Effector CD4-positive, alpha-beta T cell (primary cell): ENCODE measurements at places on chromosomes 13 and 19.

DNA sequence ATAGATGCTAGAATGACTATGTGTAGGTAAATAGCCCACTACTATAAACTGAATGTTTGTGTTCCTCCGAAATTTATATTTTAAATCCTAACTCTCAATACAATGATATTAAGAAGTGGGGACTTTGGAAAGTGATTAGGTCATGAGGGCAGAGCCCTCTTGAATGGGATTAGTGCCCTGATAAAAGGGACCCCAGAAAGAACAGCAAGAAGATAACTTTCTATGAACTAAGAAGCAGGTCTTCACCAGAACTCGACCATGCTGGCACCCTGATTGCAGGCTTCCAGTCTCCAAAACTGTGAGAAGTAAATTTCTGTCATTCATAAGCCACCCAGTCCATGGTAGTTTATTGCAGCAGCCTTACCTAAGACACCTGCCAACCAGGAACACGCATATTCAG lies 33.9 kb downstream of the OXGR1 start:
- DNase-seq, result no peak

DNA sequence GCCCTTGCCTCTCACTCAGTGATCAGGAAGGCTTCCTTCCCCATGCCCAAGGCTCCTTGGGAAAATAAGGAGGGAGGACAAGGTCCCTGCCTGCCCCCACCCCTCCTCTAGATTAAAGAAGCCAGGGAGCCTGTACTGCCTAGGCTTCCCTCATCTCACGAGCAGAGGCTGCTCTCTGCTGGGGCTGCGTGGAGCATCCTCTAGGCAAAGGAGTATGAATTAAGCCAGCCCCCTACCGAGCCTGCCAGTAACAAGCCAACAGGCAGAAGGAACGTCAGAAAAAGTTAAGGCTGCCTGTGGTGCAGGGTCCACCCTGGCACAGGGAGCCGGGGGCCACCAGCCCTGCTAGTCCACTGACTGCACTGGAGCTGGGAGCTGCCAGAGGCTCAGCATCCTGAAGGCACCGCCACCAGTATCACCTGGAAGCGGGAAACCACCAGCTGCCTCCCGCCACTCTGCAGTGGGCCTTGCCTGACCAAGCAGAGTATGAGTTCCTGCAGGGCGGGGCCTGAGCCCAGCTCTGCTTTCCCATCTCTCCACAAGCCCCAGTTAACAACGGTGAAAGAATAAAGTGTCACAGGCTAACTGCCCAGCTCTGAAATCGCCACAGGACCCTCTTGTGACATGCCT lies 6.8 kb downstream of the NAPA start:
- no peak for DNase-seq

- DNase-seq, result no peak
These were observed 9.3 kb upstream of the CPAMD8 start for GRCh38 chr19:17035842-17036424.

DNA sequence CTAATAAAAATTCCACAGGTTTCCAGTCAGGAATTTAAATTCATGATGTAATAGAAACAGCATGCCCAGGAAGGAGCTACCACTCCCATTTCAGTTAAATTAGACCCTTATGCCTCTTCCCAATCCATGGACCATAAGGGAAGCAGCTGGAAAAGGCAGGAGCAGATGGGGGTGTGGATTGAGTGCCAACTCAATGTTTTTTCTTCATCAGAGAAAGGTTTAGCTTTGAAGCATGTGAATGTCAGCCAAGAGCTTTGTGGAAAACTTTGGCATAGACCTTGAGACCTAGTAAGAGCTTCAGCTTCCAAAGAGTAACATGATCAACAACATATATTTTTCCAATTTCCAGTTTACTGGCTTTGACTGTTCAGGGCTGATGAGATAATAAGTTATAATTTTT lies 2139.9 kb downstream of the PCDH9 start:
- DNase-seq, result no peak

DNA sequence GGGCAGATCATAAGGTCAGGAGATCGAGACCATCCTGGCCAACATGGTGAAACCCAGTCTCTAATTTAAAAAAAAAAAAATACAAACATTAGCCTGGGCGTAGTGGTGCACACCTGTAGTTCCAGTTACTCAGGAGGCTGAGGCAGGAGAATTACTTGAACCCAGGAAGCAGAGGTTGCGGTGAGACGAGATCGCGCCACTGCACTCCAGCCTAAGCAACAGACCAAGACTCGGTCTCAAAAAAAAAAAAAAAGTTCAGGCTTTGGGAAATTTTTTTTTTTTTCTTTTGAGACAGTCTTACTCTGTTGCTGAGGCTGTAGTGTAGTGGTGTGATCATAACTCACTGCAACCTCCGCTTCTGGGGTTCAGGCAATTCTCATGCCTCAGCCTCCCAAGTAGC lies 14.7 kb downstream of the LSM14A start:
- no peak for DNase-seq

DNA sequence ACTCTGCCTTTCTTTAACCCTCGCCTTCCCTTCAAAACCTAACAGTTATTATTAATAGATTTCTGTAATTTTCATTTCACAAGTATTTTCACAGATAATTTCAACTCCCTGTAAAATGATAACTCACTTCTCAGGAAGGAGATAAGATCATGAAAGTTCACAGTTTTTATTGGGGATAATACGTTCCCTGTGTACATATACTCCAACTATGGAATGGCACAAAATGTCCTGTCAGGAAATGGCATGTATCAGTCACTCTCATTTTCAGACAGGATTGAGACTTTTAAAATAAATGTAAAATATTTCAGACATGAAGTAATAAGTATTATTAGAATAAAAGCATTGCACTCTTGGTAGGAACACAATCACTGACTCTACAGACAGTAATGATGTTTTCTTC lies 932 bp upstream of the TRAPPC2B start:
- DNase-seq, result no peak

- no peak for DNase-seq
These were observed 42.6 kb downstream of the CYP4F22 start for GRCh38 chr19:15550929-15551292.

DNA sequence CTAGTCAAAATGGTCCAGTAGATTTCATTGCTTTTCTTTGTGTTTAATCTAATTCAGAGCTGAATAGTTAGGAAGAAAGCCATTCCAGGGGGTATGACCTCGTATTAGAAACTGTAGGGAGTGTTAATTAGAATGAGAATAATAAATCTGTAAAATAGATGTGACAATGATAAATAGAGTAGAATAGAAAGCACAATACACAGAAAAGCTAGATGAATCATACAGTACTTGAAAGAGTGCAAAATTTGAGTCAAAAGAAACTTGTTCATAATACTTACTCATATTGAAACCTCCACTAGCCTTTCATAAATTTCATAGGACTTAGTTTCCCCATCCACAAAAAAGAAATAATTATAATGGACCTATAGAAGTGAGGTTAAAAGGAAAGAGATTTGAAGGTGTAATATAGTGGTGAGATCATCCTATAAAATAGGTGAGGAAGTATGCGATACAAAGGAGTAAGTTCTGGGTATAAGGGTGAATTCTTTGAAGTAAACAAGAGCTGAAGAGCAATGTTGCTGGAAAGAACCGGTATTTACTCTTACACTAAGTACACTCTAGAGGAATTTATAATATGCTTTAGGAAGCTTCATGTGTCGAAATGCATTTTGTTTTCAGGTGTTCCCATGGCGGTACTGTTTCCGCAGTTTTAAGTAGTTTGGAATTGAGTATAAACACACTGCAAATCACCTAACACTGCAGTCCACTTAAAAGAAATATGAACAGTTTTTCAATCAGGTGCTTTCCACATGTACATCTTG lies 21.9 kb downstream of the PCDH17 start:
- no peak for DNase-seq

DNA sequence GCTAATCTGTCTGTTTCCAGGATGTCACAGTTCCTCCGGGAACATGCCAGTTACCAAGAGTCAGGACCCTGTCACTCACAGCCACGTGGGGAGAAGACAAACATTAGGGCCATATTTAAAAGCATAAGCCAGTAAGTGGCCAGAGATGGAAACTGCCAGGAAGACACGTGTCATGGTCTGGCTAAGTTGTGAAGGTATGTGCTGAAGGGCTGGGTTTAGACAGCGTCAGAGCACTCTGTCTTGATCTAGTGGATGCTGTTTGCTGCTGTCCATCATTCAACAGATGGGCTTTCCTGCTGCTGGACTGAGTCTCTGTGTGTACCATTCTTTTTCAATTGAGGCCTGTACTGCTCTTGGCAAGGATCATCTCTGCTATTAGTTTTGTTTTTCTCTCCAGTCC lies 128.6 kb downstream of the HS6ST3 start:
- DNase-seq, result no peak

DNA sequence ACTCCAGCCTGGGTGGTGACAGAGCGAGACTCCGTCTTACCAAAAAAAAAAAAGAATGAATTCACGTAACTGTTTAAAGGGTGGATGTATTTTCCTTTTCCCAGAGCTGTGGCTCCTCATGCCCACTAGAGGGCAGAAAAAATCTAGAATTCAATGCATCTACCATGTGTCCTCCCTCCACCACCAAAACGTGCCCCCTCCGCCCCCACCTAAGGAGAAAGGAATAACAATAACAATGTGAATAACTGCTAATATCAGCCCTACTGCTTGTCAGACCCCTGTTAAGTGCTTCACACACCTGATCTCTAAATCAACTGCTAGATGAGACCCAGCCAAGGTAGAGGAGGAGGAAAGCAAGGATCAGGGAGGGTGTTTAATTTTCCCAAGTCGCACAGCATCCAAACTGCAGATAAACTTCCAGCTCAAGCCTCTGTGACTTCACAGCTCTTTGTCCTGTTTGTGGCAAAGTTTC lies 20.2 kb upstream of the PNMA8B start:
- DNase-seq, result no peak

GRCh38 chr13:113668491-113668971 lies 1.5 kb downstream of the GRK1 start:
- no peak for DNase-seq

GRCh38 chr13:20528452-20528851 lies 2.8 kb upstream of the CRYL1 start:
- DNase-seq, result no peak

DNA sequence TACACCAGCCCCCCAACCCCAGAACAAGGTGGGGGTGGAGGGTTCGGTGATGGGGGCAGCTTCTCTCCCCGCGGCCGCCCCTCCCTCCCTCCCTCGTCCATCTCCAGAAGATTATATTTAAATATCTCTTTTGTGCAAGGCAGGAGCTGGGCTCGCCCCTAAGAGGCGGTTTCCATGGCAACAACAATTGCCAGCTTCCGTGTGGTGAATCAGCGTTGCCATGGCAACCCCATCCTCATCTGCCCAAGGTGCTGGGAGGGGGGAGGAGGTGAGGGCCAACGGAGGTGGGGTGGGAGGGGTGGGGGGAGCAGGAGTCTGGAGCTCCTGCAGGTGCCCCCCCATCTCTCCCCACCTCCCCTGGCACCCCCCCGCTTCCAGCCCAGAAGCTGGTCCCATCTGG lies 46.4 kb downstream of the CELF5 start:
- peak; percentile 30 for DNase-seq

- DNase-seq, result no peak
These were observed 229 bp downstream of the BORCS8 start for GRCh38 chr19:19191768-19192077.

DNA sequence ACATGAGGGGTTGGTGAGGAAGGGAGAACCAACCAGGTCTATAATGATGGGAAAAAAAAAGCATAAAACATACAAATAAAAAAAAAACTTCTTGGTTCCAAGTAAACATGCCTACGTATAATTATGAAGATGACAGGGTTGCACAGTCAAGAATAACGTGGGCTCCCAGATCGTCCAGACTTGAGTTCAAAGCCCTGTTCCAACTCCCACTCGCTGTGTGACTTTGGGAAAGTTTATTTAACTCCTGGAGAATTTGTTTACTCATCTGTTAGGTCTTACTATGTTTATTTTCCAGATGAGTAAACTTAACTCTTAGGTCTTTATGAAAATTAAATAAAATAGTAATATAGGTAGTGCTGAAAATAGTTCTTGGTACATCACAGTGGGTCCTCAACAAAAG lies 13.8 kb downstream of the STARD13 start:
- no peak for DNase-seq

DNA sequence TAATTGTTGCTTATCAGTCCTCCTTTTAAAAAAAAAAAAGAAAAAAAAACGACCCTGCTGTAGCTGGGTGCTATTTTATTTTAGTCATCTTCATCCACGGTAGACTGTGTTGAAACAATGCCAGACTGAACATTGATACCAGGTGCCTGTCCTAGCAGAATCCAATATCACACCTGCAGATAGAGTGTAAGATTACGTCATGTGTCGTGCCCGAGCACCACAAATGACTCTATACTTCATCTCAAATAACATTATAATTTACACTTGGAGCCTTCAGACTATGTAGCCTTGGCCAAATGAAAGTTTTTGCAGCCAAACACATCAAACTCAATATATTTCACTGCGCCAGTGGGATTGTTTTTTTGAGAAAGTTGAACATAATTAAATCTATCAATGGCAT lies 410.6 kb downstream of the FGF9 start:
- no peak for DNase-seq

GRCh38 chr13:21310220-21310619 lies 133.8 kb downstream of the MRPL57 start:
- DNase-seq, result no peak

- DNase-seq, result no peak
These were observed 943.0 kb upstream of the PCDH9 start for GRCh38 chr13:68173111-68173510.

DNA sequence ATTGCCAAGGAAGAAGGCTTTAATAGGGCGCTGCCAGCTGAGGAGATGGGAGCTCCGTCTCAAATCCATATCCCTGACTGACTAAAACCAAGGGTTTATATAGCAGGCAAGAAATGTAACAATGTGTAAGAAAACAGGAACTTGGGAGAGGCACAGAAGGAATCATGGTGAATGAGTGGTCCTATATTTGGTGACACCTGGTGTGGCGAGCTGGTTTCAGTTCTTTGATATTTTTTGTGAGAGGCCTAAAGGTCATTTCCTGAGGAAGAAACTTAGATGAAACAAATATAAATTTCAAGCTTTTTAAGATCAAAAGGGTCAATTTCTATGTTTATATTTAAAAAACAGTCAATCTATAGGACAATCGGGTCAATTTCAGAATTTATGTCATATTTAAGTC lies 826.3 kb downstream of the SLITRK6 start:
- no peak for DNase-seq

- no peak for DNase-seq
These were observed 74.6 kb upstream of the MEDAG start for GRCh38 chr13:30831515-30831914.

- DNase-seq, result peak; percentile 67
These were observed 10.1 kb upstream of the SLC25A42 start for GRCh38 chr19:19053508-19054314.

- no peak for DNase-seq
These were observed 43.9 kb upstream of the C1QTNF9B start for GRCh38 chr13:23941211-23941610.
